Mucosa of gallbladder (tissue), 1 donor: ENCODE measurements at places on chromosomes 11 and 22.

DNA sequence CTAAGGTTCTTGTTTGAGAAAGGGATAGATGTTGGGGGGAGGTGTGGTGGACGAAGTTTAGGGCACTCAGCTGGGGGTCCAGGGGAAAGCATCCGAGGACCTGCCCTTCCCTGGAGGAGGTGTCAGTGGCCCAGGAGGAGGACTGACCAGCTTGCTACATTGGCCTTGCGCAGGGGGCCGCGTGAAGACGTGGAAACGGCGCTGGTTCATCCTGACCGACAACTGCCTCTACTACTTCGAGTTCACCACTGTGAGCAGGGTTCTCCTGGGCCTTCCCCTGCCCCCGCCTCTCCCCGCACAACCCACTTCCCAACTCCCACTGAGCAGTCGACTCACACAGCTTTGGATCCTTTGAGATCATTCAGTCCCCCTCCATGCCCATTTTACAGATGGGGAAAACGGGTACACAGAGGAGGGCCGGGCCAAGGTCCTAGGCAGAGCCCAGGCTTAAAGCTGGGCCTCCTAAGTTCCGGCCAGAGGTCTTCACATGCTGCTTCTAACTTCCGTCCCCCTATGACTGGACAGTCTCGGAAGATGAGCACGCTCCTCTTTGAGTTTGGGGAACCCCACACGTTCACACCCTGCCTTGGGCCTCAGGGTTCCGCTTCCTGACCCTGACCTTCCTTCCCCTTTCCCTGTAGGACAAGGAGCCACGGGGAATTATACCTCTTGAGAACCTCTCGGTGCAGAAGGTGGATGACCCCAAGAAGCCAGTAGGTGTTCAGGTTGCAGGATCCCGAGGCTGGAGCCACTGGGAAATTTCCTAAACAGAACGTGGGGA, 28.7 kb downstream of the CYTH4 start:
- no peak for DNase-seq

GRCh38 chr22:40450616-40451015, 80.2 kb downstream of the SGSM3 start:
- DNase-seq: no peak

GRCh38 chr22:29948385-29948769, 65.4 kb downstream of the MTMR3 start:
- DNase-seq: no peak

- no peak for DNase-seq
Observed at GRCh38 chr11:112179601-112180000, 4.3 kb downstream of the BCO2 start.

GRCh38 chr22:30326255-30326705, 461 bp downstream of the TBC1D10A start:
- DNase-seq: no peak

DNA sequence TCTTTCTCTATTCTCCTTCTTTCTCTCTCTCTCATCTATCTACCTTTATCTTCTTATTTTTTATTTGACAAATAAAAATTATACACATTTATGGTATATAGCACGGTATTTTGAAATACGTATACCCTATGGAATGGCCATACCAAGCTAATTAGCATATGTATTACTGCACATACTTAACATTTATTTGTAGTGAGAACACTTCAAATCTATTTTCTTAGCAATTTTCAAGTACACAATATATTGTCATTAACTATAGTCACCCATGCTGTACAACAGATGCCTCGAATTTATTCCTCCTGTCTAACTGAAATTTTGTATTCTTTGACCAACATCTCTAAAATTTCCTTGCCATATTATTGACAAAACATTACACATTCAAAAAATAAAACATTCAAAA, 447.1 kb downstream of the MIAT start:
- no peak for DNase-seq

GRCh38 chr11:70747285-70747684, 349.0 kb downstream of the CTTN start:
- DNase-seq: no peak

DNA sequence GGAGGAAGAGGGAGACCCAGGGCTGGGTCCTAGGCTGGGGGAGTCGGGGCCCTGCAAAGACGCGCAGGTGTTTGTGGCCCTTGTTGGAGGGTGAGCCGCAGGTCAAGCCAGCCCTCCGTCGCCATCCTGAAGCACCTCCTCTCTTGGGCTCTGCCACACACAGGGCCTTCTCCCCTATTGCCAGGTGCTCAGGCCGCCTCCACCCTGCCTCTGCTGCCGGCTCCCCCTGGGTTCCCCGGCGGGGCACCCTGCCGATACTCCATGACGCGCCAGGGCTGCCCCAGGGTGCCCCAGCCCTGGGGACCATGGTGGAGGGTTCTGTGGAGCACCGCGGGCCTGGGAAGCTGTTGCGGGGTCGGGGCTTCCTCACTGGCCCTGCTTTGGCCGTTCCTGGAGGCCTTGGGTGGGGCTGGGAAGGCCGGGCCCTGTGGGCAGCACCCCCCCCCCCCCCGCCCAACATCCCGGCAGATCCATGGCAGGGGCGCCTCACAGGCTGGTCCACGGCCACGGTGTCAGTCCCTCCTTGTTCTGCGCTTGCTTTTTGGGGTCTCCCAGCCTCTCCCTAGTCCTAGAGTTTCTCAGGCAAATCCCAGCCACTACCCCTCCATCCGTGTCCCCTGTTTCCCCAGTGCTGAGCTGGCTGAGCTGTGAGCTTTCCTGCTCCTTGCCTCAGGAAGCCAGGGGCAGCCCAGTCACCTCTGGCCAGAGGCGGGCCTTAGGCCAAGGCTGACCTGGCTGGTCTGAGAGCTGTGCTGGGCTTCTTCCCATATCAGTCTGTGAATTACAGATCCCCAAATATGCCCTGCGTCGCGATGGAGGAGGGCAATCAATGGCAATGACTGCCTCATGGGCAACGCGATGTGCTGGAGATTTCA, 2.3 kb upstream of the ADORA2A start:
- no peak for DNase-seq

GRCh38 chr11:94876645-94877442, 96.5 kb downstream of the CWC15 start:
- peak; percentile 77 for DNase-seq

DNA sequence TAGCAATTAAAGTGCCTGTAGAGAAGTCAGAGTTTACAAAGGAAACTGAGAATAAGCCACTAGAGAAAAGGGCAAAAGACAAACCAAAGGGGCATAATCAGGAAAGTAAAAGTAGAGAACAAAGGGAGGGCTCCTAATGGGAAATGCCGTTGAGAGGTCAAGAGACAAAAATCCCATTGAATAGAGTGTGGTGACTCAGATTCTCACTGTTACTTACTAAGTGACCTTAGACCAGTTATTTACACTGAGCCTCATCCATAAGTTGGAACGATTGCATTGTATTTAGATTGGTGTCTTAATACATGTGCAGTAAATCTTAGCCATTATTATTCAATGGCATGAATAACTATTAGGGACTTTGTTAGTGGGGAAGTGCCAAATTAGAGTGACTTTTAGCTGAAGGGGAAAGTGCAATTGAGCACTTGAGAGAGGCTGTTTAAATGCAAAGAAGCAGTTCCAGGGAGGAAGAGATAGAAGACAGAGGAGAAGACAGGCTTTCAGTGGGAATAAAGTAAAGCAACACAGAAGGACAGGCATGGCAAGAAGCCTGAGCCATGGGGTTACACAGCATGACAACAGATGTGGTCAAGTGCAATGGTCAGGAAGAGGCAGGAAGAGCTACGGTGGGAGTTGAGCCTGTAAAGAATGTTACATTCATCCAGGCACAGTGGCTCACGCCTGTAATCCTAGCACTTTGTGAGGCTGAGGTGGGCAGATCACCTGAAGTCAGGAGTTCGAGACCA, 82.6 kb downstream of the UBASH3B start:
- DNase-seq: no peak

- no peak for DNase-seq
Observed at GRCh38 chr11:86596861-86597586, 75.4 kb downstream of the ME3 start.

- DNase-seq: peak; percentile 42
Observed at GRCh38 chr11:56855217-56855616, 106.7 kb upstream of the OR9G4 start.

DNA sequence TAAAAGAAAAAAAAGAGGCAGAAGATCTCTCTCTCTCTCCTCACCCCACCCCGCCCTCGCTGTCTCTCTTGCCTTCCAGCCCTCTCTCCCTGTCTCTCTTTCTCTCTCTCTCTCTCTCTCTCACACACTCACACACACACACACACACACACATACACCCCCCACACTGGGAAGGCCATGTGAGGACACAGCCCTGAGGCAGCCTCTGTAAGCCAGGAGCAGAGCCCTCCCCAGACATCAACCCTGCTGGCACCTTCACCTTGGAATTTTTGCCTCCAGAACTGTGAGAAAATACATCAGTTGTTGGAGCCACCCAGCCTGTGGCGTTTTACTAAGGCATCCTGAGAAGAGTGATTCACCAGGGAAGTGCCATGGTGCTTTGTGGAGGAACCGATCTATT, 14.7 kb downstream of the APOL3 start:
- no peak for DNase-seq

- DNase-seq: no peak
Observed at GRCh38 chr11:112361396-112361795, 100.7 kb upstream of the PLET1 start.
